ENCODE measurements at places on chromosomes 3 and 15. TPM values are rescaled to one million over a fixed set of nuclear protein-coding genes. Genes with fewer than 3 reads are reported as not detected.

- DNase-seq, result no peak
These were observed 64.6 kb downstream of the CPN2 start for GRCh38 chr3:194286375-194287146.

DUOX2 gene
- total RNA-seq, result 0.40 TPM

GRCh38 chr3:59043391-59043790 is 6.4 kb downstream of the CFAP20DC start:
- DNase-seq, result no peak

POLR2H gene
- total RNA-seq, result 265 TPM

DNA sequence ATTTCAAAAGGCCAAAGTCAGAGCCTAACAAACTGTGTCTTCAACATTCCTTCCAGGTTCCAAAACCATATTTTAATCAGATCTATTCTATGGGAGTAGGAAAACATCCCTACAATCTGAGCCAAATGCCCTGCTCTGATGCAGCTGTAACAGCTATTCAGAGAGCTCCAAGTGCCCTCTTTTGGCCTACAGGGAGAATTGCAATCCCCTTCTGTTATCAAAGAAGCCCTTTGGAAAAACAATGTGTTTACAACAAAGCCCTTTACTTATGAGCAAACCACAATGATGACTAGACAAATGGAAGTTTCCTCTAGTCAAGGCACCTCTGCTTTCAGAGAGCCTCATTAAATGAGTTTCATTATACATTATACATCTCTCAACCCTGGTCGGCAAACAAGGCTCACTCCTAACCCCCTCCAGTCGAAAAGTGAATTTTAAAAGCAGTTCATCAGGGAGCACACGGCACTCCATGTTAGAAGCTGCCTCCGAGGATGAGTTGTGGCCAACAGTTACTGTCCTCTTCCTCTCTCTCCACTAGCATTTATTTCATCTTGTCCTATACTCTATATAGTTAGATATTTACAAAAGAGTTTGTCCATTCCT is 42.6 kb upstream of the TMCO5A start:
- peak; percentile 29 for DNase-seq

GRCh38 chr3:135103917-135104316 is 308.9 kb downstream of the EPHB1 start:
- DNase-seq, result peak; percentile 38

DNA sequence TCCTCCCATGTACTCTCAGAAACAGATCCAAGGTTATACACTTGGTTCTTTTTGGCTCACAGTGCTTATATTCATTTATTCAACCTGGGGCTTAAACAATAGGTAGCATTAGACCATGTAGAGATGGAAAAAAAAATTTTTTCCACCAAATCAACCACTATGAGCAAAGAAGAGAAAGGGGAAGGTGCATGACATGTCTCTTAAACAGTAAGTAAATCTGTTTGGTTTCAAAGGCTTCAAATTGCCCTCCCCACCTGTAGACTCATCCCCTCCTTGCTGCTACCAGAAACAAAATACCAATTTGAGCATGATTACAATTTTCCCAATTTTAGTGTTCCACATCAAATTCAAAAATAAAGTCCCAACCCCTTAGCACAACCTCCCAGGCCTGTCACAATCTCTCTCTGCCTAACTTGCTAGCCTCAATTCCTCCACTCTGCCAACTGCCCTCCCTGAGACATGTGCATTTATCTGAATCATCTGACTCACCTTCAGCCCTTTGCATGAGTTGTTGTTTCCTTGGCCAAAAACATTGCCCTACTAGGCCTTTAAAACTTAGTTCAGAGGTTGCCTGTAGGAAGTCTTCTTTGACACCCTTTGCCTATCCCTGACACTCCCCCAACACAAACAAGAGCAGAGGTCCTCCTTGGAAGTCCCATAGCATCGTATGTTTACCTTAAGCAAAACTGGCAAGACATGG is 30.3 kb upstream of the TSC22D2 start:
- no peak for DNase-seq

- DNase-seq, result no peak
These were observed 11.0 kb downstream of the MRAS start for GRCh38 chr3:138359148-138359918.

- DNase-seq, result no peak
These were observed 6.2 kb downstream of the FRMD4B start for GRCh38 chr3:69379661-69380060.

SLCO2A1 gene
- total RNA-seq, result 4.8 TPM

DNA sequence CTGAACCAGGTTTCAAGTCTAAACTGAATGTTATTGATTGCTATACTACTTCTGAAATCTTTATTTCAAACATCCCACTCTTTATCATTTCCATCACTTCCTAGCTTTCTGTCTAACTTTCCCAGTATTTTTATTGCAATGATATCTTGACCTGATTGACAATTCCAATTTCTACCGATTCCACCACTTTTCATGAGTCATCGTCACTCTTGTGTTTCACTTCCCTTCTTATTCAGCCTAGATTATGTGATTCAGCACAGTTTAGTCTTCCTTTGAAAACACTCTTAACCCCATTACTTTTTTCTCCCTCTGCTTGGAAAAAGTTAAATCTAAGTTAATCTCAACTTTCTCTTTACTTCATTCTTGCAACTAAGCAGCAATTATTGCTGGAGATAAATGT is 62.6 kb downstream of the SLC7A14 start:
- peak; percentile 48 for DNase-seq

DNA sequence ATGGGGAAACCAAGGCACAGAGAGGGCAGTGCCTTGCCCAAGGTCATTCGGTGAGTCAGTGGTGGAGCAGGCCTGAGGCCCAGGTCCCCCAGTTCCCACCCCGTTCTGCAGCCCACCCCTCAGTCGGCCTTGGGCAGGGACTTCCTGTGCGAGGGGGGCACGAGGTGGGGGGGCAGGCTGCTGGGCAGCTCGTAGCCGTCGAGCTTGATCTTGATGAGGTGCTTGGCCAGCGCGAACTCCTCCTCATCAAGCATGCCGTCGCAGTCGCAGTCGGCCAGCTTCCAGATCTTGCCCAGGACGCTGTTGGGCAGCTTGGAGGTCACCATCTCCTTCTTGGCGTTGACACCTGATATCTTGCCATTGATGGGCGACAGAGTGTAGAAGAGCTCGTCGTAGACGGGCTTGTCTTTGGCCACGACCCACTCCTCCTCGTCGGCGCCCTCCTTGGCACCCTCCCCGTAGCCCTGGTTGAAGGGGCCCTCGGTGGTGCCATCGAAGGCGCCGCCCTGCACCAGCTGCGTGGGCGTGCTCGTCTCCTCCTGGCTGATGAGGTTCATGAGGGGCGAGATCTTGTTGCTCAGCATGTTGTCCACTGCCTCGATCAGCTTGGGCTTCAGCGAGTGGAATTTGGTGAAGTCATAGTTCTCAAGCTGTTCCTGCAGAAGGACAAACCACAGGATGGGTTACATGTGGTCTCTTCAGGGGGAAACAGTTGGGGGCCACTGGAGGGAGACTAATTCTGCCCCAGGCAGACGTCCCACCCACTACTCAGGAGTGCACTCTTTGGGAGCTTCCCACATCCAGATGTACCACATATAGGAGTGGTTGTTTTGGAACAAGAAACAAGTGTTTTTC is 6.9 kb upstream of the SPTBN5 start:
- no peak for DNase-seq

DNA sequence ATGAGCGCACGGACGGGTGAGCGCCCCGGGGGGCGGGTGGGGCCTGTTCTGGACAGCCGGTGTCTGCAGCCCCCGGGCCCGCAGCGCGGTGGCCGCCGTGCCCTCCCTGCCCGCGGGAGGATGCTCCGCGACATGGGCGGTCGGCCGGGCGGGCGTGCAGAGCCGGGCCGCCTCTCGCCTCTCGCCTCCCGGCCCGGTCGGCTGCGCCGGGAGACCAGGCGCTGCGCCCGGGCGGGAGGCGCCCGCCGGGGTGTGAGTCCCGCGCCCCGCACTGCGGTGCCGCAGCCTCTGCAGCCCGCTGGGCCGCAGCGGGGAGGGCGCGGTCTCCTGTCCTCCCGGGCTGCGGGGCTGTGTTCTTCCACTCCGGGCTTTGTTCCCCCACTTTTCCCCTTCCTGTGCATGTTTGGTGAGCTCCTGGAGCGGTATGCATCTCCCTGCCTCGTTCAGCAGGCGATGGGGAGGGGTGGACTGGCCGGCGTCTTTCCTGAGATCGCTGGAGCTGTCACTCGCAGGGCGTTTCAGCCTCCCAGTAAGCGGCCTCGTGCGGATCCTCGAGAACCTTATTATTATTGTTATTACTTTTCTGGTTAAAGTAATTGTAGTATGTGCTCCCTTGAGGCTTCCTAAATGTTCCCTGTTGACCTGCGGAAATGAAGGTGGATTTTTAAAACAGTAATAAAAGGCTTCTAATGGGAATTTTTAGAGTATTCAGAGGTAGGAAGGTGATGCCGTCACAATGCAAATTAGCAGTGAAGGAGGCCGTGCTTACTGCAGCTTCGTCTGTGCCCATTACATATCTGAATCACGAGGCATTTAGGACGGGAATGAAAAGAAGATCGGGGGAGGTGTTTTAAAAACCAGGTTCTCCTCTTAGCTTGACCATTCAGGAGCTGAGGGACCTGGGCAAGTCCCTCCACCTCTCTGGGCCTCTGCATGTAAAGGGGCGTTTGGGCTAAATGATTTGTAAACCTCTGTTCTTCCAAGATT is 593 bp downstream of the TMOD2 start:
- peak; percentile 81 for DNase-seq

TRANK1 gene
- total RNA-seq, result 13.4 TPM

- no peak for DNase-seq
These were observed 5.2 kb downstream of the GLCE start for GRCh38 chr15:69165637-69166025.

UROC1 gene
- not detected for total RNA-seq

DNA sequence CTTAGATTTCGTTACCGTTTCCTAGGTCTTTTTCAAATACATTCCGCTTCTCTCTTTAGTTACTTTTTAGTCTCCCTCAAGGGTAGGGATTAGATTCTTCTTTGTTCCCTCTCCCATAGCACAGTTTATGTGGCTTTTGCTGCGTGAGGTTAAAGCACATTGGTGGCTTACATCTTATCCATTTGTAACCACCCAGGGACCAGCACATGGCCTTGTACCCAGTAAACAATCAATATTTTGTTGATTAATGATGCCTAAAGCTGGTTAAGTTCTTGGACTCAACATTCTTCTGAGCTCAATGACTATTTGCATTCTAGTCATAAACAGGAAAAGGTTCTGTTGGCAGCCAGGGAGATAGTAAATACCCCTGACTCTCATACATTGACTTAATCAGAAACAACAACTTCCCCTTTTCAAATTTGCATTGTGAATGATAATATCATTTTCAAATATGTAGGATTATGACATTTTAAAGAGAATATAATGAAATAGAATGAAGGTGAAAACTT is 60.2 kb downstream of the CACNA1D start:
- DNase-seq, result no peak

GRCh38 chr3:131020122-131020693 is 6.4 kb downstream of the ASTE1 start:
- no peak for DNase-seq

DNA sequence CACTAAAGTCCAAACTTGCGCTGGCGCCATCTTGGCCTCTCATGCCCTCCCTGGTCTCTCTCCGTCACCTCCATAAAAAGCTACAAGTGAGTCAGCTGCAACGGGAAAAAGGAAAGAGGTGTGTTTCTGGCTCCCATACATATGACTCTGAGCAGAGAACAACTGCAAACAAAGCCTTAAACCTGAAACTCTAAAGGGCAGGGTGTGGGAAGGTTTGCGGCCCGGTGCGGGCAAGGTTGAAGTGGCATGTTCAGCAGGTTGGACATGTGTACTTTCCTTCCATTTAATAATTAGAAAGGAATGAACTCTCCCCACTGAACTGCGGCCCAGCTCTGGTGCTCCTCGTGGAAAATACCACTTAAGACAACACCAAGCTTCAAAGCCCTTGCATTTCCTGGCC is 59.0 kb upstream of the PPARG start:
- no peak for DNase-seq

GRCh38 chr15:57333487-57333886 is 42.8 kb upstream of the CGNL1 start:
- peak; percentile 54 for DNase-seq

PTH1R gene
- not detected for total RNA-seq

DNA sequence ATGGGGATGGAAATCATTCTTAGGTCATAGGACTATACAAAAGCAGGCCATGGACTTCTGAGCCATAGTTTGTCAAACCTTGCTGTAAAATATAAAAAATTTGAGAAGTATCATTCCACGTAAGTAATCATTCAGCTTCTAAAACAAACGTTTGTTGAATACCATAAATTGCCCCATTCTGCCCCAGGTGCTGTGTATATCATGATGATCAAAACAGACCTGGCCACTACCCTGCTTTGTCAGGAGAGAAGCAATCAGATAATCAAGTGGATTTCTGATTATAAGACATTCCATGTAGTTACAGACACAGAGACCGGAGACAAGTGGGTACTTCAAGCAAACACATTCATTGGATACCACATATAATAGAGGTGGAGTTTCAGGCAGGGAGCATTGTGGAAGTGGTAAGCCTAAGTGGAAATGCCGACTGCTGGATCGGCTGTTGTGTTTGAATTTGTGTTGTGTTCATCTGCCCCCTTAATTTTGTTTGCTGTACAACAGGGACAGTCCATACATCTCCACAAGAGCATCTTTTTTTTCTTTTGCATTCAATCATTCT is 61.7 kb downstream of the TGFBR2 start:
- DNase-seq, result no peak

GRCh38 chr15:86591994-86592735 is 512.5 kb downstream of the AGBL1 start:
- DNase-seq, result no peak

DNA sequence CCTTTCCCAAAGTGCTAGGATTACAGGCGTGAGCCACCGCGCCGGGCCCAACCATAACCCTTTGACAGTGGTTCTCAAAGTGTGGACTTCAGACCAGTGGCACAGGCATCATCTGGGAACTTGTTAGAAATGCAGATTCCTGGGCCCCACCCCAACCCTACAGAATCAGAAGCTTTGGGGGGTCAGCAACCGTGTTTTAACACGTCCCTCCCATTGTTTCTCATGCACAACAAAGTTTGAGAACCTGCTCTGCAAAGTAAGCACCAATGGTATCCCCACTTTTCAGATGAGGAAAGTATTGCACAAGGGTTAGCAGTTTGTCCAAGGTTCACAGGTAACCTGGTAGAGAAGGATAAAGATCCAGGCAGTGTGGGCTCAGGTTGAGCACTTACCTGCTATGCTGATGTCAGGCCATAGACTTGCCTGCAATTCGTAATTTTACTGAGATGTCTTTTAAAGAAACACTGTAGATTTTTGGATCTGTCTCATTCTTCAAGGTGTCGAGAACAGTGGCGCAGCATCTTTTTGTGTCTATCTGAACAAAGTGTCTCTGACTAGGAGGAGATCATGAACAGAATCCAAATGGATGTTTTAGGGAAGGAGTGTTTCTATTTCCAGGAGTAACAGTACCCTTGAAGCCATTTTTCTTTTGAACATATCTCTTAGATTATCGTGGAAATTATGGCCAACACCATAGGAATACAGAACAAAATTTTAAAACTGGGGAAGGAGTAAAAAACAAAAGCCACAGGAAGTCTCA is 2.5 kb downstream of the GXYLT2 start:
- DNase-seq, result no peak

SORD gene
- total RNA-seq, result 52.6 TPM

- DNase-seq, result no peak
These were observed 471.2 kb downstream of the MFSD1 start for GRCh38 chr3:159273070-159273469.

- DNase-seq, result peak; percentile 65
These were observed 9.2 kb upstream of the PGPEP1L start for GRCh38 chr15:99016680-99017321.

ROBO2 gene
- not detected for total RNA-seq

Measured in Daoy (cell line).